ENCODE measurements at places on chromosomes 12 and 14. TPM values are rescaled to one million over a fixed set of nuclear protein-coding genes. Genes with fewer than 3 reads are reported as not detected.

CLEC1B gene
- not detected for total RNA-seq

CLEC4D gene
- total RNA-seq = not detected

SDR9C7 gene
- total RNA-seq = 0.31 TPM

PMEL gene
- total RNA-seq = 1.8 TPM

MOK gene
- 20.8 TPM for total RNA-seq

SLC17A8 gene
- not detected for total RNA-seq

RERG gene
- total RNA-seq = not detected

ESPL1 gene
- 15.2 TPM for total RNA-seq

KTN1 gene
- total RNA-seq = 116 TPM

TMEM132C gene
- total RNA-seq = not detected

LUM gene
- total RNA-seq = 7.5 TPM

MANSC4 gene
- total RNA-seq = not detected

BIN2 gene
- total RNA-seq = not detected

ACSM4 gene
- total RNA-seq = not detected
